ENCODE measurements at places on chromosomes 3 and 15.

- no peak for DNase-seq
These were observed 22.7 kb upstream of the ZBTB20 start for GRCh38 chr3:115169808-115170207.

DNA sequence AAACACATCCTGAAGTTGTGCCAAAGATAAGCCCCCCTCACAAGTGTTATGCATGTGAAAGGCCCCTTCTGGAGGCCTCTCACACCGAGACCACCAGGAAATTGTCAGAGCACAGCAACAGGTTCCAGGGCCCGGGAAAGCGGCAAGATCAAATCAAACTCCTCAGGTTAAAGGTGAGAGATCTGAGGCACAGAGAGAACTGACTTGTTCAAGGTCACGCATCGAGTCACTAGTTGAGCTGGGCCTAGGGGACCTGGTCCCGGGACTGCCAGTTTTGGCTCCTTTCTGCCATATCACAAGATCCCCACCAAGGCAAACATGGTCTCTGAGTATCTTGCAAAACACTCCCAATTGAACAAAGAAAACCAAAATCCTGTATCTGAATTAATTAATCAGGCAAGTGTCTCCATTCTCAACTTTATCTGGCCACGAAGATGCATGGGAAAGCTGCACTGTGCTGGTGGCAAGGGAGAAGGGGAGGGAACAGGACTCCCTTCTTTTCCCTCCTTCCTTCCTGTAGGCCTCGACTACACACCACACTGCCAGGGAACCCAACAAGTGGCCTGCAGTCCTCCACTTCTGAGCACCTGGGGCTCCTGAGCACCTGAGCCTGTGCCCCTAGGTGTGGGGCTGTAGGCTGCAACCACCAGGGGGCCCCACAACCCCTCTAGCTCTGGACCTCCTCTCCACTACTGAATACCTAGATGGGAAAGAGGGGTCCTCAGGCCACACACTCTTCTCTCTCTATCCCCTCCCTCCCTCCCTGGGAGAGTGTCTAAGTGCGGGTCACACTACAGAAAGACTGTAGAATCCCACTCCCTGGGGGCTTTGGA is 37.3 kb downstream of the ANP32A start:
- peak; percentile 60 for DNase-seq

GRCh38 chr15:83571820-83572707 is 81.9 kb upstream of the ADAMTSL3 start:
- DNase-seq, result peak; percentile 10

GRCh38 chr3:148642616-148643015 is 55.1 kb upstream of the AGTR1 start:
- no peak for DNase-seq

GRCh38 chr3:123072152-123072551 is 5.3 kb downstream of the PDIA5 start:
- no peak for DNase-seq

- DNase-seq, result peak; percentile 88
These were observed 59.5 kb upstream of the CTSH start for GRCh38 chr15:79004336-79004735.

- DNase-seq, result no peak
These were observed 74.0 kb downstream of the RBMS3 start for GRCh38 chr3:29354894-29355293.

- DNase-seq, result peak; percentile 32
These were observed 8.3 kb downstream of the EXOSC7 start for GRCh38 chr3:44984335-44984734.

GRCh38 chr15:67150023-67150860 is 84.8 kb downstream of the SMAD3 start:
- peak; percentile 62 for DNase-seq

GRCh38 chr3:188400494-188401243 is 246.7 kb downstream of the LPP start:
- peak; percentile 88 for DNase-seq

- DNase-seq, result no peak
These were observed 13.0 kb downstream of the NIPA2 start for GRCh38 chr15:22851513-22851912.

- DNase-seq, result peak; percentile 10
These were observed 843.9 kb downstream of the TUSC7 start for GRCh38 chr3:117553461-117553860.

DNA sequence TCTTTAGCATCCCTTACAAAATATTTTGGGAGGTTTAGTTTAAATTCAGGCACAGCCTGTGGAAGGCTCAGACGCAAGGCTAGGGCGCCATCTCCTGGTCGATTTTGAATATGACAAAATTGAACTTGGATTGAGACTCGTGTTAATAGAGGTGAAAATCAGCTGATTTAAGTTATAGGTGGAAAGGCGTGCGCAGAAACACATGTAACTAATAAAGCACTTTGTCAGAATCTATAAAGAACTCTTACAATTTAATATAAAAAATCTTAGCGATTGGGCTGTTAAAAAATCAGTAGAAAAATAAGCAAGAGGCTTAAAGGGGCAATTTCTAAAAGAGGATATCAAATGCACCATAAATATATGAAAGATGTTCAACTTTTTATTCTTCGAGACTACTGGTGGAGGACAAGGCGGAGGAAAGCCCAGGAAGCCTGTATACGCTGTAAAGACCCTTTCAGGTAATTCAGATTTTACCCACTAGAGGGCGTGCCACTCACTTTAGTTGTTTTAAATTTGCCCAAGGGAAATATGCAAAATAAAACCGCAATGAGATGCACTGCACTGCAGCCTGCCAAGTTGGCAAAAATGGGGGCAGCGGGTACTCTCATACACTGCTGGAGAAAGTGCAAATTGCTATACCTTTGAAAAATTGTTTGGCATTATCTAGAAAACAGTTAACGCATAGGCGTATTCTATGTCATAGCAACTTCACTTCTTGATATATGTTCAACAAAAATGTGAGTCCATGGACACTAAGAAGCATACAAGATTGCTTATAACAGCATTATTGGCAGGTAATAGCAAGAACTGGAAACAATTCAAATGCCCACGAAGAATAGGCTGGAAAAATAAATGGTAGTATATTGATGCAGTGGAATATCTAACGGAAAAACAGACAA is 64.7 kb downstream of the SLC30A4 start:
- DNase-seq, result peak; percentile 87

- no peak for DNase-seq
These were observed 345.2 kb downstream of the VPS13C start for GRCh38 chr15:61715082-61715481.

DNA sequence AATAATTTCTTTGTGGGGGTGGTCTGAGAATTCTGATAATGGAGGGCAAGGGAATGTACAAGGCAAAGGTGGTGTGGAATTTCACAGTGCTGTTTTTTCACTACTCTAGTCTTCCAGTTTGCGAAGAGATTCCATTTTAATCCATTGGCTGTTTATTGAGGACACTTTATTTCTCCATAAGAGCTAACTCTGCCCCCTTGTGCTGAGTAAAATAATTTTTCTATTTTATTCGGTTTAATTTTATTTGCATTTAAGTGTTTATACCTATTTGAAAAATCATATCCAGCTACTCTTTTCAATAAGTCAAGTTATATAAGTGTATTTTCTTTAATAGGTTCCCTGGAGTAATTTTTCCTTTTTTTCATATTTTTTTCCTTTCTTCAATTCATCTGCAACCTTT is 840.1 kb downstream of the TUSC7 start:
- no peak for DNase-seq

DNA sequence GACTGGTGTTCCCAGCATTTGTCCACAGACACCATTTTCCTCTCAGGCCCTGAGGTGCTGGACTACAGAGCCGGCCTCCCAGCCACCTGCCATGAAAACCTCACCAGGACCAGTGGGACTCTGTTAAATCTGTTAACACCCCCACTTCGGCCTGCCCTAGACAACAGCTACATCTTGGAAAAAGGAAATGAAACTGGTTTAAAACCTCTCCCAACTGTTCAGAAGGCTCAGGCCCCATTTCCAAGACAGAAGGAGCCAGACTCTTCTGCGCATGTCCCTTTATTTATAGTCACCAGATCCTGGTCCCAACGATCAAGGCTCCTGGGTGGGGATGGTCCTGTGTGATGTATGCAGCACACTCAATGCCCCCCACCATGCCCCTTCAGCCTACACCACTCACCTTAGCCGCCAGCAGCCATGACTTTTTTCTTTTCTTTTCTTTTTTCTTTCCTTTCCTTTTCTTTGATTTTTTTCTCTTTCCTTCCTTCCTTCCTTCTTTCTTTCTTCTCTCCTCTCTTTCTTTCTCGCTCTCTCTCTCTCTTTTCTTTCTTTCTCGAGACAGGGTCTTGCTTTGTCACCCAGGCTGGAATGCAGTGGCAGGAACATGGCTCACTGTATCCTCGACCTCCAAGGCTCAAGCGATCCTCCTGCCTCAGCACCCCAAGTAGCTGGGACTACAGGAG is 25.5 kb upstream of the FLNB start:
- DNase-seq, result no peak

DNA sequence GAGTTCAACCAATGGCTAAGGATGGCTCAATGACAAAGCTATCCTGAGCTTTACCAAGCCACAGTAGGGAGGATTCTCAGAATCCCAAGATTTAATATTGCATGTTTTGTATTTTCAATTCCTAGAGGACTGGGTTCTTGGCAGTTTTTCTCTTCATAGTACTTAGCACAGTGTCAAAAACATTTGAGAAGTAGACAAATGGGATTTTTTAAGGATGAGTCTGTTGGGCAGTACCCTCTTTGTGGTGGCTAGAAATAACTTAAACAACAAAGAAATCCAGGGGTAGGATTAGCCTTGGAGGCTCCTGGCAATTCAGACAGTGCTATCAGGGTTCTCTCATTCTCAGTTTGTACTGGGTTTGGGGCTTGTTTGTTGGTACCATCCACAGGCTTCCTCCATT is 212.8 kb upstream of the RORA start:
- DNase-seq, result no peak

GRCh38 chr3:97882975-97883598 is 61.3 kb downstream of the CRYBG3 start:
- DNase-seq, result no peak

DNA sequence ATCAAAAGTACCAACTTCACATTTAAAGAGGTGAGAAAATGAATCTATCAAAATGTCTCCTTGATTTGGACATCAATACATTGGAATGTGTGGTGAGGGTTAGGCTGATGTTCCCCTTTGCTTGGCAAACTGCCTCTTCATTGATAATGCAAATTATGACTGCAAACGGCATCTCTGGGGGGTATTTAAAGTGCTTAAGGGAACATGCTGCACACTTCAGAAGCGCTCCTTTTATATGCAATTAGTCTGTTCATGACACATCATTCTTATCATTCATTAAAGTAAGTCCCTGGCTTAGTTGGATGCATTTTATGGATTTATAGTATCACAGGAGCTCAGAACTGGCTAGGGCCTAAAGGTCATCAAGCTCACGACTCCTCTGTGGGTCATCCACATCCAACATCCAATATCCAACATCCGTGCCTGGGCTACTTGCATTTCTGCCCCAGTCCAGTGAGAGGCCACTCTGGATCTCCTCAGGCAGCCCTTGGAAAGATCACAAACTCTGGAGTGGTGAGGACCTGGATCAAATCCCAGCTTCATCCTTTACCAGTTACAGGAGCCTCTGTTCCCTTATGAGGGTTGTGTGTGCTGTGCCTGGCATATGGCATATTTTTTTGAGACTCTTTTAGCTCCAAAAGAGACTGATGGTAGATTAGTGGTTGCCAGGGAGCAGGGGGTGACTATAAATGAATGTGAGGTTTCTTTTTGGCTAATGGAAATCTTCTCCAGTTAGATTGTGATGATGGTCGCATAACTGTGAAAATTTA is 136.8 kb upstream of the FOXB1 start:
- DNase-seq, result no peak

DNA sequence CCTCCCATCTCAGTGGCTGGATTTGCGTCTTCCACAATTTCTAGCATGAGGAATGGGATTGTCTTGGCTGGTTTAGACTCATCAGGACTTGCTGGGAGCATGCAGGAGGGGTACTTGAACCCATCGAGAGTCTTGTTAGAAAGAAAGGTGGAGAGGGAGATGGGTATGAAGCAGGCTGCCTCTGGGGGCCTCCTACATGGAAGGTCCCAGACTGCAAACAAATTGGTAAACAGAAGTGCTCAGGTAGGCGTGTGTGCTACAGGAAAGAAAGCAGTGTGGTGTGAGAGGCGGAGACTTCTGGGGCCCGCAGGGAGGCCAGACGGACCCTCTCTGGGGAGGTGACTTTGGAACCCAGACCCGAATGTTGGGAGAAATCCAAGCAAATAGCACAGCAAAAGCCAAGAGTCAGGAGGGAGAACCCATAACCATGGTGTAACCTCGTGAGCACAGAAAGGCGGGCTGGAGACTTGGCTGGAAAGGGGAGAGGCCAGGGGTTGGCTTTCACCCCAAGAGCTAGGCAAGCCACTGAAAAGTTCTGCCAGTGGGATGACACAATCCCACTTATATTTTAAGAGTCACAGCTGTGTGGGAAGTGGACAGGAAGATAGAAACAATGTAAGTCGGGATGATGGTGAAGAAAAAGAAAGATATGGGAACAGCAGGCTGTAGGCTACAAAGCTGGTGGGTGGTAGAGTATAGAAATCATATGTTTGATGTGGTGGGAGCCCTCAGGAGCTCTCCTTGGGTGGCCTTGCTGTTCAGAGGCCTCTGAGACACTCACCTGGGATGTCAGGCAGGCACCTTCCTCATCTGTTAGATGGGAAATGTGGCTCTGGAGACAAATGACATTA is 130.1 kb upstream of the PRR20G start:
- no peak for DNase-seq

- DNase-seq, result no peak
These were observed 32.4 kb upstream of the ALDH1L1 start for GRCh38 chr3:126212620-126213378.

DNA sequence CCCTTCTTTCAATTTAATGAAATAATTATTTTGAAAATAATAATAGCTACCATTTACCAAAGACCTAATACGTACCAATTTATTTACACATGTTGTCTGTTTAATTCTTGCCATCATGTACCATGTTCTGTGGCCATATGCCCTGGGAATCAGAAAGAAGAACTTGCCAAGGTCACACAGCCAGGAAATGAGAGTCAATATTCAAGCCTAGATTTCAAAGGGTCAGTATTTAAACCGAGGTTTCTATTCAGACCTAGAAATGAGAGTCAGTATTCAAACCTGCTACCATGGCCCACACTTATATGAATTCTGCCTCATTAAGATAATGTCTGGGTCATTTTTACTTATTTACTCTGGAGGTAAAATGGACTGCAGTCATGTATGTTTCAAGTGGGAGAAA is 103.6 kb upstream of the TBL1XR1 start:
- peak; percentile 54 for DNase-seq

- DNase-seq, result no peak
These were observed 14.1 kb downstream of the SLMAP start for GRCh38 chr3:57770009-57770827.

DNA sequence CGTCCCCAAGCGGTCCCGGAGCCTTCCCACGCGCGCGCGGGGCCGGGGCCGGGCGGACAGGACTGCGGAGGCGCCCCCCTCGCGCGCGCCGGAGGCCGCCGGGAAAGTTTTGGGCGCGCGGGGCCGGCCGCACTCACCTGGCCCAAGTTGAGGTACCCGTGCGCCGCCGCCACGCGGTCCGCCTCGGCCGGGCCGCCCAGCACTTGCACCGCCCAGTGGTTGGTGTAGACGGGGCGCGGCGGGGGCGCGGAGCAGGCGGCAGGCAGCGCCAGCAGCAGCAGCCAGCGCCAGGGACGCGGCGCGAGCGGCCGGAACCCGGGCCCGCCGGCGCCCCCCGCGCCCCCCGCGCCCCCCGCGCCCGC is 289 bp downstream of the PCSK6 start:
- DNase-seq, result peak; percentile 13
